Karpas-422 (cell line): ENCODE measurements at places on chromosomes 11 and 22. TPM values are rescaled to one million over a fixed set of nuclear protein-coding genes. Genes with fewer than 3 reads are reported as not detected.

The KCNQ1OT1 gene
- 2.7 and 3.0 TPM in 2 replicates for total RNA-seq

The SDHD gene
- 57.4 and 79.6 TPM in 2 replicates for total RNA-seq

The RAB30 gene
- 66.5 and 66.7 TPM in 2 replicates for total RNA-seq

The WNT7B gene
- total RNA-seq = not detected in 2 replicates

The CNGA4 gene
- total RNA-seq = 1.7 and 2.0 TPM in 2 replicates

The RFPL1 gene
- not detected in 2 replicates for total RNA-seq

The USH1C gene
- not detected in 2 replicates for total RNA-seq

The SMC1B gene
- not detected in 2 replicates for total RNA-seq

The CRY2 gene
- total RNA-seq = 12.5 and 16.1 TPM in 2 replicates

GRCh38 chr11:64858467-64859263, 14.2 kb upstream of the CDC42BPG start:
- DNase-seq = no peak

GRCh38 chr11:10667521-10667885, 26.1 kb downstream of the IRAG1 start:
- no peak for DNase-seq

GRCh38 chr22:40911772-40912171, 39.4 kb upstream of the RBX1 start:
- no peak for DNase-seq

DNA sequence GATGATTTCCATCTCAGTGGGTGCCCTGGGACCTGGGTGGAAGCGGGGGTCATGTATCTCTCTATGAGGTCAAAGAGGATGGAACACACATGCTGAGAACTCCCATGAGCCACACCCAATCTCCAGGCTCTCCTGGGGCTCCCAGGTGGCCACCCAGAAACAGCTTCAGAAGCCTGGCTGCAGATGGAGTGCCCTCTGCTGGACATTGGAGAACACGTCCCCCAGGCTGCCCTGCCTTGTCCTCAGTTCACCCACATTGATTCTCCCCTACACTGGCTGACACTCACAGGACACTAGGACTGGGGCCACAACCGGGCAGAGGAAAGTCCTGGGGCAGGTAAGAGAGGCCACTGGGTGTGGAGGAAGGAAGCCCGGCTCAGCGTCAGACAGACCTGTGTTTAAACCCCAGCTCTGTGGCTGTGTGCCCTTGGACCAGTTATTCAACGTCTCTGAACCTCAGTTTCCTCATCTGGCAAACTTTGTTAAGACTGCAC, 4.5 kb upstream of the NOL12 start:
- peak; percentile 92 for DNase-seq

DNA sequence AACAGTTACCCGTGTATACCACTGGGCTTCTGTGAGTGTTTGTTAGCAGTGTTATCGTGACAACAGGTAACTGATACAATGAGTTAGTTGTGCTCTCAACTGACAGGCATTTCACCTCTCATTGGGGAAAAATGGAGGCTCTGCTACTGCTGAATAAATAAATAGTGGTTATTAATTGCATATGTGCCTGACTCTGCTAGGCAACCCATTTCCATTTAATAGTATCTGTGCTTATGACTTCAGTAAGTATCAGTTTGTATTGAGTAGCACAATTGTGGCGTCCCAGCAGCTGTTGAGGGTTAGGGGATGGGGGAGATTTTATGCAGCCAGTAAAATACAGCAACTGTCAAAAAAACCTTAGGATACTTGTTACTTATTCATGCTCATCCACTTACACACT, 123.4 kb upstream of the SEZ6L start:
- no peak for DNase-seq

GRCh38 chr11:75560644-75561043, 1.4 kb upstream of the SERPINH1 start:
- no peak for DNase-seq

GRCh38 chr11:72217841-72218240, 1.2 kb downstream of the FOLR2 start:
- DNase-seq = no peak

DNA sequence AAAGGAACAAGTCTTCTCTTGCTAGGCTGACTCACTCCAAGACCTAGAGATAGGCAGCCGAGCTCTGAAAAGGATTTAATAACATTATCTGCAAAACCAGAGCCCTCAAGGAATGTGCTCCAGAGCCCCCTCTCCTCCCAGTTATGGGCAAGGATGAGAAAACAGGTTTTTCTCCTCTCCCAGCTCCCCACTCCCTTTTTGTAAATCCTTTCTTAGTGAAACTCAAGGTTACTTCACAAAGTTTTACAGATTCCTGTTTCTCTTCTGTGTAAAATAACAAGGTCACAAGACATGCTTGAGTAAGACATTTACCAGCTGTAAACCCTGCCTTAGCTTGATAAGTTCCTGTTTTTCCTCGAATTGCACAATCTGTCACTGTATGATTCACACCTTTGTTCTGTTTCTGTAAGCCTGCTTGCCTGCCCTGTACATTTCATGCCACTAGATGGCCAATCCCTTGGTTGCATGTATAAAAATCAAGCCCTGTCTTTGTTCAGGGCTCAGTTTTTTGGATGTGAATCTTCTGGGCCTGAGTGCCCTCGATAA, 489.4 kb downstream of the KCNA4 start:
- DNase-seq = peak; percentile 68

DNA sequence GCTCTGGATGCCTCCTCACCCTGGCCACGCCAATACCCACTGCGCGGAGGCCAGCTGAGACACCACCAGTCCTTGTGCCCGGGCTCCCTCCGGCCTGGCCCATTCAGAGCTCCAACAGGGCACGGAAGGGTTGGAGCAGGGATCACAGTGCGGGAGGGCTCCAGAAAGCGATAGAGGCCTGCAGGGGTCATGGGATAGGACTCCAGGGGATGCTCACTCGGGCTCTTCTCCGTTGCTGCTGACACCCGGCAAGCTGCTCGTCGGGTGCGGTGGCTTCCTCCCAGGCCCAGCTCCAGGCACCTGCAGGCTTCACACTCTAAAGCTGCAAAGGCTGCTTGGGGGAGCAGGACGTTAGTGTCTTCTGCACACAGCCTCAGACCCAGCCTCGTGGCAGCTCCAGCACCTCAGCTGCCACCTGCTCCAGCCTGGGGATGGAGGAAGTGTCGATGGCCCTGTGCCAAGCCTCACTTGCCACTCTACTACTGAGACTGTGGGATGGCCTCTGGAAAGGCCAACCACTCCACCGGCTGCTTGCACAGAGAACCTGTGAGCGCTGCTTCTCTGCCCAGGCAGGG, 10.6 kb downstream of the WNT7B start:
- DNase-seq = peak; percentile 67

GRCh38 chr11:16191868-16192240, 164.5 kb downstream of the SOX6 start:
- DNase-seq = no peak

- DNase-seq = no peak
Measured at GRCh38 chr11:105923807-105924206, 98.2 kb downstream of the MSANTD4 start.

GRCh38 chr11:122706291-122707088, 51.0 kb downstream of the UBASH3B start:
- no peak for DNase-seq

- DNase-seq = peak; percentile 58
Measured at GRCh38 chr22:46057246-46058090, 80.5 kb upstream of the WNT7B start.

DNA sequence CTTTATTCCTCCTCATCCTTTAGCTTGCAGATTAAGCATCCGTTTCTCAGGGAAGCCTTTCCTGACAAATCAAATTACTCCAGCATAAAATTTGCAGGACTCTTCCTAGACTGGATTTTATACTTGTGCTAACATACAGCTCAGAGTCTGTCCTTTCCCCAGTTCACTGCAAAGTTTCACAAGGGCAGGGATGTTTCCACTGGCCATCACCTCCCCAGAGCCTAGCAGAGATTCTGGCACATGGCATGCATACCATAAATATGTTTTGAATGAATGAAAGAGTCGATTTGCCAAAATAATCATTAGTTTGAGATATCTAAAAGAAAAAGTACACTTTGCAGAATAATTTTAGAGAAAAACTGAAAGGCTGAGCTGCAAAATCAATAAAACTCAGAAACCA, 10.6 kb downstream of the MSANTD4 start:
- no peak for DNase-seq

- peak; percentile 68 for DNase-seq
Measured at GRCh38 chr22:29470159-29470855, 9.7 kb upstream of the NEFH start.

- DNase-seq = peak; percentile 75
Measured at GRCh38 chr11:48103621-48104567, 112.7 kb upstream of the OR4B1 start.

DNA sequence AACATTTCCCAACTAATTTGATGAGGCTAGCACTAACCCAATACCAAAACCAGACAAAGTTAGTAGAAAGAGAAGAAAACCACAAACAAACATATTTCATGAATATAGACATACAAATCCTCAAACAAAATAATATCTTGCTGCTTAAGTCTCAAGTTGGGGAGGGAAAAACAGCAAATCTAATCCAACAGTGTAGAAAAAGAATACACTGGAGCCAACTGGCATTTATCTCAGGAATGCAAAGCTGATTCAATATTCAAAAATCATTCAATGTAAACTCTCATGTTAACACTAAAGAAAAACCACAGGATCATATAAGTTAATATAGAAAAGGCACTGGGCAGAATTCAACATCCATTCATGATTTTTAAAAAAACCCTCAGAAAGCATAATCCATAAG, 18.2 kb downstream of the GNB1L start:
- DNase-seq = no peak

DNA sequence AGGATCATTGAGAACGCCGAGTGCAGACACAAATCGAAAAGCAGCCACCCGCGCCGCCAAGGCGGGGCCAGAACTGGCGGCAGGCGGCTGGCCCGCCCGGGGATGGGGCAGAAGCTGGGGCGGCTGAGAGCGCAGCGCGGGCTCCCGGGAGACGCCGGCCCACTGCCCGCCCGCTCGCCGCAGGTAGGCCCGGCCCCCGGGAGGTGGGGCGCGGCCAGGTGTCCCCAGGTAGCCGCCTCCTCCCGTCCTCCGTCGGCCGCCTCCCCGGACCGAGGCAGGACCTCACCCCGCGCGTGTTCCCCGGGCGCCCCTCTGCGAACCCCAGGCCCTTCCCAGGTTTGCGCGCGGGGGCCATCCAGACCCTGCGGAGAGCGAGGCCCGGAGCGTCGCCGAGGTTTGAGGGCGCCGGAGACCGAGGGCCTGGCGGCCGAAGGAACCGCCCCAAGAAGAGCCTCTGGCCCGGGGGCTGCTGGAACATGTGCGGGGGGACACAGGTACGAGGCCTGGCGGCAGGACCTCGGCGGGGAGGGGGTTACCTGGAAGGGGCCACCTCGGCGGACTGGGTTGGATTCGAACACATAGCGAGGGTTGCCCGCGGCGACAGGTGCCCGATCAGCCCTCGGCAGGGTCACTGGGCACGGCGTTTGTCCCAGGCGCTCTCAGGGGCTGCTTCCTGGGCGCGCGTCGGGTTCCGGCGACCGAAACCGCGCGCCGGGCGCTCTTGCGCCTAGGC, at the start of gene PRRG4:
PRRG4 (plus strand) TSS at position 248 of the 733 bp plus-strand sequence. CDS start 603 bp downstream, outside the sequence.
- peak; percentile 77 for DNase-seq

DNA sequence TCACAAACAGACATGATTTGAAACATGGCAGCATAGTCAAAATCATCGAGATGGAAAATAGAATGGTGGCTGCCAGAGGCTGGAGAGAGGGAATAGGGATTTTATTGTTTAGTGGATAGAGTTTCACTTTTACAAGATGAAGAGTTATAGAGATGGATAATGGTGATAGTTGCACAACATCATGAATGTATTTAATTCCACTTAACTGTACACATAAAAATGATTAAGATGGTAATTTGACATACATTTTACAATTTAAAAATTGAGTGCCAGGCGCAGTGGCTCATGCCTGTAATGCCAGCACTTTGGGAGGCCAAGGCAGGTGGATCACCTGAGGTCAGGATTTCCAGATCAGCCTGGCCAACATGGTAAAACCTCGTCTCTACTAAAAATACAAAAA, 21.2 kb downstream of the TTC28 start:
- no peak for DNase-seq

DNA sequence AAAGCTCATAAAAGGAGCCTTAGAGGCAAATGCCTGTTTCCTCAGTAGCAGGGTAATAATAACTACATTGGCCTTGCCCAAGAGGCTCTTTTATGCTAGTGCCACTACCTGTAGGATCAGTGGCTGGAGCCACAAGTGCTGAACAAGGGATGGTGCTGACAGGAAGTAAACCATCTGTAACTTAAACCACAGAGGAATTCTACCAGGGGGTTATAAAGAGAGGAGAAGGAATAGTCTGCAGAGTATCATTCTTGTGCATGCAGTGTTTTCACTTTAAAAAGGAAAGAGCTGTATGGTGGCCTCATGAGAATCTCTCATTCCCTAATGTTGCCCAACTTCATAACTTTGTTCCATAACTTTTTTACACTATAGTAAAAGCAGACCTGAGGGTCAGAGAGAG, 168.1 kb downstream of the DBX1 start:
- no peak for DNase-seq

DNA sequence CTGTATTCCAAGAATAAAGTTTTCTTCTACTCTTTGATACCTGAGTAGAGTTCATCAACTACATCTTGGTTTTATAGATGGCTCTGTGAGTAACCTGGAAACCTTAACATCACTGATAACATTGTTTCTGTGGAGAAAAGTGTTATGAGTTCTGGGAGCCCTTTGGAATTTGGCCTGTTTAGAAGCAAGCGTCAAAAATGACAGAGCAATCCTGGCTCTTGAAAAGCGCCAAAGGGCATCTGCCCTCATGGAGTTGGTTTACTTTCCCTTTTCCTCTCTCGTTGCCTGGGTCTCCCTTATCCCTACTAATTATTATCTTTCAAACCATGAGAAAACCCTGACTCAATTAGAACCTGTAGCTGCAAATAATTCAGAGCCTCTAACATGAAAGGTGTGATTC, 140.1 kb downstream of the DBX1 start:
- no peak for DNase-seq

DNA sequence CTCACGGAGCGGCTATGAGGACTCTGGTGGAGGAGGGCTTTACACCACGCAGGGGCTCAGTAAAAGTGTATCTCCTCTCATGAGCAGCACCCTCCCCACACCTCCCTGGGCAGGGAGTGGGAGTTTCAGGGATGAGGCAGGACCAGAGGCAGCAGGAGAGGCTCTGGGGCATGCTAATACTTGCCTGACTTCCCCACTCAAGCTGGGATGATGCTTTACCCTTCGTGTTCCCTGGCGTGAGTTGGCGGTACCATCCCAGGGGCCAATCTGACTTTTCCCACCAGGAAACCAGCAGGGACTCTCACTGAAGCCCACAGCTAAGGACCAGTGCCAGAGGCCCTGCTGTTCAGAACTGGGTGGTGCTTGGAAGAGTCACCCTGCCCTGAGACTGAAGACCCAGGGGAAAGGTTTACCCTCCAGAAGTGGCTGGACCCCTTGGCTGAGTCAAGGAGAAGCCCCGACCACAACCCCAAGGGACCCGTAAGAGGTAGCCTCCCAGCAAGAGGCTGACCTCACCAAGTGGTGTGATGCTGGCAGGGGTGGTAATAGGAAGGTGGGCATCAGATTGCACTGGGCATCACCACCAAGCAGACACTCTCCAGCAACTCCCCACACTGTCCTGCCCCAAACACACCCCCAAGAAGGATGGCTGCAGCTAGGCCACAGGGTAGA, 65.6 kb downstream of the THAP12 start:
- DNase-seq = no peak

DNA sequence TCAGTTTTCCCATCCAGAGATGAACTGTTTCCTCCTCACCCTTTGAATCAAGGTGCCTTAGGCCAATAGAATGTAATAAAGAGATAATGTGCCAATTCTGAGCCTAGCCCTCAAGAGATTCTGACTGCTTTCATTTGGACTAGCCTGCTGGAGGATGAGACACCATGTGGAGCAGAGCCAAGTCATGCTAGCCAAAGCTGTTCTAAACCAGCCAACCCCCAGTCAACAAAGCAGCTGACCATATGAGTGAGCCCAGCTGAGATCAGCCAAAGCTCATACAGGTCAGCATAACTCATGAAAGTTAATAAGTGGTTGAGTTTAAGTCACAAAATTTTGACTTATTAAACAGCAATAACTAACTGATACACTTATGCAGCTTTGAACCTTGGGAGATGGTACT, 66.7 kb upstream of the DBX1 start:
- DNase-seq = no peak
